ENCODE measurements at places on chromosomes 6 and 20.

GRCh38 chr6:17691925-17692538 is 14.7 kb downstream of the NUP153 start:
- DNase-seq = no peak

DNA sequence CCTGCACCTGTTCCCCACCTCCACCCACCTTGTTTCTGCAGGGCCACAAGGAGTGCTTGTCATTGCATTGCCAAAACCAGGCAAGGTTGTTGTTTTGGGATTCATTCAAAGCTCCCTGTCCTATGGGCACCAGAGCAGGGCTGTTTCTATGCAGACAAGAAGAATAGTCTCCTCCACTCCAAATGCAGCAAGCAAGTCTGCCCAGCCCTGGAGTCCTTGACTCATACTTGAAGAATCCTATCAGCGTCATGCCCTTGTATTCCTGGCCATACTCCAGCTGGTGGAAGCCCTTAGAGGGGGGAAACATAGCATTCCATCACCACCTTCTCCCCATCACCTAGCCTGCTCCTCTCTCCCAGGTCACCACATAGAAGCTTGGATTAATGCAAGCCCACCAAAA is 145.3 kb upstream of the ECI2 start:
- DNase-seq = no peak

GRCh38 chr6:16496991-16497801 is 258.8 kb downstream of the GMPR start:
- no peak for DNase-seq

DNA sequence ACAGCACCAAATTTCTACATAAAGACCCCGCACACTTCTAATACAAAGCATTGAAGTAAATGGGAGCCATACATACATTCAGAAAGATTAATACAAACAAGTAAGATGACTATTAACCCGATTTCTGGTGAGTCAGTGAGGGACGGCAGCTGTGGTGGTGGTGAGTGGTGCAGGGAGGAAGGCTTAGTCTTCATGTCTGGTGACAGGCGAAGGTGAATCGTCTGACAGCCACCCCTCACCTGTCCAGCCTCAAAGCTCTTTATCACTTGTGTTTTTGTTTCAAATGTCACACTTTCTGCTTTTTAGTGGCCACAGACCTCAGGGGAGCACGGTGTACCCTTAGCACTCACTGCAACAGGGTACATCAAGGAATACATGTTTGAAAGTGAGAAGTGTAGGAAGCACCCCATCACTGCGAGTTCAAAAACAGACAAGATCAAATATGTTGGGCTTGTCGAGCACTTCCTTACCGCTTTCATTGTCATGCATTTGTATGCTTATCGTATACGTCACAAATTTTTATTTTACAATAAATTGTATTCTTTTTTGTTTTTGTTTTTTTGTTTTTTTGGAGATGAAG is 63.5 kb downstream of the IRF4 start:
- DNase-seq = no peak

GRCh38 chr6:115570331-115570730 is 490.4 kb downstream of the FRK start:
- DNase-seq = no peak

DNA sequence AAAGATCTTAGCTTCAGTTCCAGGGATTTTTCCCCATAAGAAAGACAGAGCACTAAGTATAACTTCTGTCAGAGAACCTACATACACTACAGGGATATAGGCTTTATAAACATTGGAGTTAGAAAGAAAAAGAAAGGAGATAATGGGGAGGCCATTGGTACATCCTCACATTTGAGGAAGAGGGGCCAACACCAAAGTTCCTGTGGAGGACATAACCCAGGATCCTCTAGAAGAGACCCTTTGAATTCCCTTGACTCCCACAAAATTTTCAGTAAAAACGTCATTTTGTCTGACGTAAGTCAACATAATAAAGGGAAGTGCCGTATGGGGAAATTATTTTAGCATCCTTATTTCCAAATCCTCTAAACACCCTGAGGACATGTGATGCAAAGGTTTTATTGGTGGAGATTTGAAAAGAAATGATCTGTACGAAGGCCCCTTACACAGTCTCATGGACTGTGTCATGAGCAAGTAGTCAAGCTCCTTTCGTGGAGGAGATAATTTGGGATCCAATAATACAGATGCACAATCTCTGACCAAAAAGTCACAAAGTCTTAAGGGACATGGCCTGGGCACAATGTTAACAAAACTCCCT is 33.2 kb downstream of the HLA-DRA start:
- no peak for DNase-seq

GRCh38 chr20:36601540-36601939 is 4.0 kb upstream of the RAB5IF start:
- DNase-seq = no peak

- DNase-seq = no peak
Measured at GRCh38 chr6:18102783-18103509, 19.5 kb downstream of the NHLRC1 start.

Data from substantia nigra (tissue), 51 donors.